ENCODE measurements at places on chromosomes 5 and 9. TPM values are rescaled to one million over a fixed set of nuclear protein-coding genes. Genes with fewer than 3 reads are reported as not detected.
A peak's percentile ranks its signal among the peaks of the same experiment; 100 is the strongest.

- peak; percentile 83 for ATAC-seq
These were observed at the start of gene OTULIN for GRCh38 chr5:14664270-14665100. Gene OTULIN (plus strand): TSS chr5:14664718. CDS start chr5:14664826, 108 bp downstream.

DNA sequence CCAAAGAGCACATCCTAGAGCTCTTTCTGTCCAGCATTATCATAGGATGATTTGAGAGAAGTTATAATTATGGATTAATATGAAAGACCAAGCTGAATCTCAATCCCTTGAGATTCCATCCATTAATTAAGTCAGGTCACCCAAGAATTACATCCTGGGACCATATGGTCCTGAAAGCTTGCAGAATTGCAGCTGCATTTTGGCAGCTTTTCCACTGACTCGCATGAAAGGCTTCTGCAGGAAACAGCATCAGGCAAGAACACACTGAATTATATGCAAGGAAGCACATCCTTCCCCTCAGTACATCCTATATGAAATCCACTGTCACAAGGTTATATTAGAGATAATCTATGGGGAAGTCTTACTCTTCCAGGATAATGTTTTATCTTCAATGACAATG, 109.1 kb upstream of the CTNND2 start:
- ATAC-seq, result no peak

The DRD1 gene
- total RNA-seq, result not detected

DNA sequence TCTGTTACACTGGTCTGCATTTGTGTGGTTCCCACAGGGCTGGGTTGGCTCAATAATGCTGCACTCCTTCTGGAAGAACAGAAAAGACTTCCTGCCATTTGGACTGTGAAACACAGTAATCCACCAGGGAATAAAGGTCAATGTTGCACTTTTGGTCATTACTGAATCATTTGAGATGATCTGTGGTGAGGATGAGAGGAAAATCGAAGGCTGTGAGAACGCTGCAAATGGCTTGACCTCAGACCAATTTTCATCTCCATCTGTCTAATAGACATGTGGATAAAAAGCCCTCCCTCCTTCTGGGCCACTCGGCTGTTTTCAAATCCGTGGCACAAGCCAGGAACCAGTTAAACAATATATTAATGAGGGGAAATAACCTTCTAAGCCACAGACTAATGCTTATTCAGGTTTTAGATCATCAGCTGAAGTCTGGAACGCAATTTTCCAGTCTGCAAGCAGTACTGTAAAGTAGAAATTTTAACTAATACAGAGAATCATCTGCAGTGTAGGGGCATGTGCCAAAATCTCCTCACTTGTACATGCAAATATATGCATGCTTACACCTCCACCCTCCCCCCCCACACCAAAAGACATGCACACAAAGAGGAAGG, 20.2 kb downstream of the TLE1 start:
- ATAC-seq, result no peak

- no peak for ATAC-seq
These were observed 2.6 kb downstream of the TCF7 start for GRCh38 chr5:134116789-134117761.

The PRSS3 gene
- total RNA-seq, result not detected

DNA sequence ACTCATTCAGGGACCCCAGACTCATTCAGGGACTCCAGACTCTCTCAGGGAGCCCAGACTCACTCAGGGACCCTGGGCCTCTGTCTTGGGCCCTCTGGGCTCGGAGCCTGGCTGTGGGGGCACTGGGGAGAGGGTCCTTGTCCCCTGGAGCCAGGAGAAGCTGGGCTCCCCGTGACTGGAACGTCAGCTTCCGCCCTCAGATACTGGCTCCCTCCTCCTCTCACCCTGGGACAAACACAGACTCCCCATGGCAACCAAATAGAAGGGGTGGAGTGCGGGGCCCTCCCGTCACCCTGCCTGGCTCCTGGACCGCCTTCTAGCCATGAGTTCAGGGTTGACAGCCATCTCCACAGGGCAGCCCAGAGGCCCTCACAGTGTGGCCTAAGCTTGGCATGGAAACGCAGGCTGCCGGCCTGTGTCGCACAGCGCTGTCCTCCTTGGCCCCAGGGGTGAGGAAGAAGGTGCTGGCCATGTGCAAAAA, 27.6 kb downstream of the ZDHHC11B start:
- ATAC-seq, result no peak

GRCh38 chr5:87081511-87082372, 185.9 kb upstream of the RASA1 start:
- ATAC-seq, result peak; percentile 82

The KIF20A gene
- 66.2 TPM for total RNA-seq

DNA sequence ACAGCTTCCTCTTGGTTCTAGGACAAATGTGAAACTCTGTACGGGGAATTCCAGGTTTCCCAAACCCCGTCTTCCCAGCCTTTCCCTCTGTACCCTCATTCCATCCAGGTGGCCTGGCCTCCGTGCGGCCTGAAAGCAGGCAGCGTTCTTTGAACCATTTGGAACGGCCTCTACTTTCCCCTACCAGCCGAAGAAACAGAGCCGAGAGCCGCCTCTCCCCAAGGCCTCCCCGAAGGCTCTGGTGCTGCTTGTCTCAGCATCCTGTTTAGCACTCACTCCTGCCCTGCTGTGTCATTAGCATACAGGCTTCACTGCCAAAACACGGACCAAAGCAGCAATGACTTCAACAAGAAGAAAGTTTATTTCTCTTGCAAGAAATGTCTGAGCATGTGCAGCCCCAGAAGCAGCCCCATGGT, 137.7 kb downstream of the HSD17B3 start:
- ATAC-seq, result no peak

- no peak for ATAC-seq
These were observed 86.5 kb downstream of the CEMIP2 start for GRCh38 chr9:71681708-71682272.

Data from activated T-helper 17 cell treated with anti-CD3 and anti-CD28 coated beads, Interleukin-2, amount 50 U/mL, for 72 hours (primary cell).